CMK (cell line): ENCODE measurements at places on chromosomes 2 and 18.

GRCh38 chr2:20648206-20648605, 2.7 kb downstream of the HS1BP3 start:
- DNase-seq = no peak

DNA sequence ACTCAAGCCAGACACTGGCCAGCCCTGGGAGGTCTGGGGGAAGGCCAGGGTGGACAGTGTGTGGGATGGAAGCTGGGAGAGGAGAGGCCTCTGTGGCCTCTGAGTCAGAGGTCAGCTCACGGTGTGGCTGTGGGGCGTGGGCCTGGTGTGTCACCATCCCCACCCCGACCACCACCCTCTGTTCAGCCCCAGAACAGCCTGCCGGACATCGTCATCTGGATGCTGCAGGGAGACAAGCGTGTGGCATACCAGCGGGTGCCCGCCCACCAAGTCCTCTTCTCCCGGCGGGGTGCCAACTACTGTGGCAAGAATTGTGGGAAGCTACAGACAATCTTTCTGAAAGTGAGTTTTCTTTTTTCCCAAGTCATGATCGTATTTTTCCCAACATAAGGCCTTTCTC, 110.5 kb downstream of the DYSF start:
- DNase-seq = no peak

GRCh38 chr2:105771836-105772235, 27.1 kb downstream of the NCK2 start:
- DNase-seq = no peak

- no peak for DNase-seq
These were observed 118.4 kb downstream of the MEIS1 start for GRCh38 chr2:66553370-66553769.

DNA sequence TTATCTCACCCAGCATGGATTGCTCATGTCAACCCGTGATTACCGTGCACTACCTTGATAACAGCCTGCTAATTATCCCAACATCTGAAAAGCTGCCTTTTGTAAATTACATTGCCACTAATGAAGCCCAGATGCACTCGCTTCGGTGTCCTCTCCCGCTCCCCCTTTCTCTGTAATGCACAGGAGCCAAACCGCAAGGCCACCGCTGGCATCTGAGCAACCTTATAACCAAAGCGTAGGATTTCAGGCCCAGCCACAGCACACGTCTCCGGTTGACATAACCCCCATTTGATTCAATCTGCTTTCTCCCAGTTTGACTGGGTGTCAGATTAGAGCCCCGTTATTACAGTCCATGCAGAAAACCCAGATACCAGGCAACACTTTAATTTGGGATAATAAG, 341.2 kb downstream of the ALK start:
- no peak for DNase-seq

DNA sequence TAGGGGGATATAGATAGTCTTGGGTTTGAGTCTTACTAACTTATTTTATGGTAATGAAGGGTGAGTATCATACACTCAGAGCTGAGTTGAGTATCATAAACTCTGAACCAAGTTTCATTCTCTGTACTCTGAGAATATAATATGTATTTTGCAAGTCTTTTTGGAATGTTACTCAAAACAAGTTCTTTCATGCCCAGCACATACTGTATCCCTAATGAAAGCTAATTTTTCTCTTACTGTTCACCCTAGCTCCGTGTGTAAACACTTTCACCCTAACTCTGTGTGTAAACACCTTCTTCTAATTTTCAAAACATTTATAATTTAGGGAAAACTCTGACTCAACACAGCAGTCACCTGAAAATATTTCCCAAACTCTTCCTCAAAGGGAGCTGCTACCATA, 29.7 kb upstream of the CHST9 start:
- DNase-seq = no peak

DNA sequence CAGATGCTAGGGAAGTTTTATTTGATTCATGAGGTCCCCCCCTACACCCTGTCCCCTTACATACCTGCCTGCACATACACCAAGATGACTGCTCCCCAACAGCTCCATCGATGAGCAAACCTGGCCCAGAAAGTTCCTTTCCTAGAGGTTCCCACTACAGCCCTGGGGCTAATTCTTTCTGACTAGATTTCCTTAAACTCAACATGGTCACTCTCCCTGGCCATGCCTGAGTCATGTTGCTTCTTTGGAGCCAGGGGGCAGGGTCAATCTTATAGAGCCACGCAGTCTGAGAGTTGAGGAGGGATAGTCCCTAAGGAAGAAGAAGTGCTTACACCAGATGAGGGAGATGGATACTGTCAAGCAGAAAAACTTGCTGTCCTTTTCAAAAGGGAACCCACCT, 67.7 kb upstream of the GLI2 start:
- no peak for DNase-seq

GRCh38 chr18:41444943-41445342, 510.1 kb upstream of the PIK3C3 start:
- DNase-seq = no peak

- DNase-seq = no peak
These were observed 30.9 kb upstream of the KCNE4 start for GRCh38 chr2:223020971-223021675.

- no peak for DNase-seq
These were observed 62.1 kb downstream of the PRKCE start for GRCh38 chr2:45713591-45713990.

DNA sequence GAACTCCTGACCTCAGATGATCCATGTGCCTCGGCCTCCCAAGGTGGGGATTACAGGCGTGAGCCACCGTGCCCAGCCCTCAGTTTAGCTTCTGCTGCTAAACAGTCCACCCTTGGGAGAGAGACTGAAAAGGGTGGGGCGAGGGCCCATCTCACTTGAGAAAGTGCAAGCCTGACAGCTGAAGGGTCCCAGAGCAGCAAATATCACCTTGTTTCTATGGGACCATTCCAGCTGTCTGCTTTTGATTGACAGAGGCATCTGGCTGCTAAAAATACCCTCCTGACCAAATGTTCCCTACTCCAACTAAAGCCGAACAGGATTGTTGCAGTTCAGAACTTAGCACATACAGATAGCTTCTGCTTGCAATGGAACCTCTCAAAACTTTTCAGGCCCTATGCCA, 436 bp upstream of the SMYD1 start:
- DNase-seq = no peak

GRCh38 chr2:159091976-159092375, 123.5 kb downstream of the TANC1 start:
- DNase-seq = no peak

GRCh38 chr2:15681089-15681885, 89.6 kb downstream of the DDX1 start:
- DNase-seq = no peak

- no peak for DNase-seq
These were observed 47.7 kb upstream of the SMAD2 start for GRCh38 chr18:47978141-47978540.

- DNase-seq = no peak
These were observed 139.5 kb downstream of the LRRC30 start for GRCh38 chr18:7370375-7370774.

DNA sequence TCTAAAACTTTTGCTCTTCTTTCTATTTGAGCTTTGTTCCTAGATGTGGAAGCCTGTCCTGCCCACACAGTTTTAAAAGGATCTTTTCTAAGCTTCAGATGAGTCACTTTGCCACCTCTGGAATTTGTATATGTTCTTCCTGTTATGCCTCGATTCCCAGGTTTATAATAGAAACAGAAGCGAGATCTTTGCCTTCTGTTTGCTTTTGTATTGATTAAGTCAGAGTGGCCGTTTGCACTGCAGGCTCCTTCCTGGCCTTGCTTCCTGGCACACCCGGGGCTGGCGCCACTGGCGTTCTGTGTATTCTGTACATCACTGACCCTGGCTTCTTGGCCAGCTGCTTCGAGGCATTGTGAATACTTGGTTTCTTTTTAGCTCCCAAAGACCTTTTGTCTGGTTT, 91.8 kb downstream of the MTCL1 start:
- DNase-seq = no peak

DNA sequence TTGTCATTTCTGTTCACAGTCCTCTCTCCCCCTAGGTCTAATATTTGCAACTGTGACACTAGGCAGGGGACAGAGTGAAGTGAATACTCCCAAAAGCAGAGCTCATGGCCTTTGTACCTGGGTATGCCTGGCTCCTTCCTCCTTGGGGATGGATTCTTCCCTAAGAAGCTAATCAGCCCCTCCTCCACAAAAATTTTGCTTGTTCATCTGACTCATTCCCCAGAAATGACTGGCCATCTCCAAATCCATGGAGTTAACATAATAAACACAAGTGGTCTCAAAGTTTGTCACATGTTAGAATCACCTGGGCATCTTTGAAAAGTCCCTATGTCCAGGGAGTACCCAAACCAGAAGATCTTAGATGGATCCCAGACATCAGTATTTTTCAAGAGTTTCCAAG, 65.3 kb downstream of the SUCLG1 start:
- DNase-seq = no peak

GRCh38 chr2:237572742-237573101, 6.3 kb downstream of the PRLH start:
- no peak for DNase-seq

GRCh38 chr18:32899819-32900218, 127.0 kb upstream of the KLHL14 start:
- DNase-seq = no peak

DNA sequence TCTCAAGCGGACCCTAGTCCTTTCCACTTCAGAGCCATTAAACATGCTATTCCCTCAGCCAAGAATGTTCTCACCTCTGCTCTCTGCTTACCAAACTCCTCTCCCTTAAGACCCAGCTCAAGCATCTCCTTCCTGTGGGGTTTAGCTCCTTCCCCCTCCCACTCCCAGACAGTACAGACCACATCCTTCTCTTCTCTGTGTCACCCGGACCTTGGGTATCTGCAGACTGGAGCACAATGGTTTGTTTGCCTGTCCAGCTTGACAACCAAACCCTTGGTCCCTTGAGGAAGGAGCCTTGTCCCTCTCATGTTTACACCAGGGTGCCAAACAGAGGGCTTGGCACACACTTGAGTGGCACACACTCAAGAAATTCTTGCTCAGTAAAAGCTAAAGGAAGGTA, 4.1 kb upstream of the CD8A start:
- no peak for DNase-seq

DNA sequence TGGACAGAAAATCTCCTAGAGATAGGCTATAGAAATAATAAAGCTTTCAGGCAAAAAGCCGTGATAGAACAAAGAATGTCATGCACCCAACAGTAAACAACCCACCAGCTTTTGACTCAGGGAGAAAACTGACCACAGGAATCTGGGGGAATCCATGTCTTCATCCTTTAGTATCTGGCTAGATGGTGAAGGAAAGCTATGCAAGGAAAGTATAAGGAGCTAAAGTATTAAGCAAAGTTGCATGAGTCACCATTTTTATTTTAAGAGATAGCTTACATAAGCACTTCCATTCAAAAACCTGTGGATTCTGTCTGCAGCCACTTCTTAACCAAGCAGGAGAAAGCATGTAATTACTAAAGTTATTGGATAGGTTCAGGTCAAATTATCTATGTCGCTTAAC, 363.8 kb downstream of the LRP1B start:
- no peak for DNase-seq

DNA sequence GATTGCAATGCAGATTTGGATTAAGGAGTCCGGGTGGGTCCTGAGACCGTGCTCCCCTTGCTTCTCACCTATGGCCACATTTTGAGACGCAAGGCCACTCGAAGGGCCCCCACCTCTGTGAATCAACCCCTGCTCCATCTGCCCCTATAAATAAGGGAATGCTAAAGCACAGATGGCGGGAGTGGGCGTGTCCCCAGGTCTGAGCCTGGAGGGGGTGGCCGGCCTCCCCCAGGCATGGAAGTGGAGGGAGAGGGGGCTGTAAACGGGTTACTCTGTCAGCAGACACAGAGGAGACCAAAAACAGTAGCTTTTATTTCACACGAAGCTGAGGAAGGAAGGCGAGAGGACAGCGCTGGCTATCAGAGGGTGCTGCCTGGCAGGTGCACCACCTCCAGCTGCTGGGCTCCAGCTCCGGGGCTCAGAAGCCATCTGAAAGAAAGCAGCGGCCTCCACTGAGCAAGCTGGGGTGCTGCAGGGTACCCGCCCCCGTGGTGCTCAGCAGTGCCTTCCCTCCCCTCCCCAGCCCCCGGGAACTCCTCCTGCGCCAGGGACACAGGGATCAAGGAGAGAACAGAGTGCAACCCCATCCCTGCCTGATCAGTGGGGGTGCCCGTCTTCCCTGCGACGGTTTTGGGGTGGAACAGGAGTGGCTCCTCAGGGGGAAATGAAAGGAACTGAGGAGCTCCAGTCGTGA, 56.7 kb upstream of the RAB6C start:
- no peak for DNase-seq

DNA sequence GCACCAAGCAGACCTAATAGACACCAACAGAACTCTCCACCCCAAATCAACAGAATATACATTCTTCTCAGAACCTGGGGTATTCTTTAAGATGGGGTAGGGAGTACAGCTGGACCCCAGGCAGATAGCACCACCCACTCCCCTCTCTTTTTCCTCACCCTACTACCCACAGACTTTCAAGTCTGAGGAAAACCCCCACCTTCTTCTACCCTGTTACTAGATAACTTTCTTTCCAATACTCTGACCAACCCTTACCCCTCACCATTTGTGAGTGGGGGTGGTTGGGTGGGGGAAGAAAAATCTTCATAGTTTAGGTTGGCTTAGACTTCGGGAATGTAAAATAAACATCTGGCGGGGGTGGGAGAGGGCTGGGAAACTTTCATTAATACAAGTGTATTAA, 20.3 kb upstream of the ZBTB14 start:
- DNase-seq = no peak

GRCh38 chr2:165576409-165577154, 107.1 kb downstream of the CSRNP3 start:
- DNase-seq = no peak

GRCh38 chr2:110848519-110849030, 116.2 kb downstream of the ACOXL start:
- no peak for DNase-seq

- no peak for DNase-seq
These were observed 141.2 kb downstream of the IKZF2 start for GRCh38 chr2:213010106-213010779.

- peak; percentile 83 for DNase-seq
These were observed 60.8 kb downstream of the LIMS1 start for GRCh38 chr2:108594982-108595464.

DNA sequence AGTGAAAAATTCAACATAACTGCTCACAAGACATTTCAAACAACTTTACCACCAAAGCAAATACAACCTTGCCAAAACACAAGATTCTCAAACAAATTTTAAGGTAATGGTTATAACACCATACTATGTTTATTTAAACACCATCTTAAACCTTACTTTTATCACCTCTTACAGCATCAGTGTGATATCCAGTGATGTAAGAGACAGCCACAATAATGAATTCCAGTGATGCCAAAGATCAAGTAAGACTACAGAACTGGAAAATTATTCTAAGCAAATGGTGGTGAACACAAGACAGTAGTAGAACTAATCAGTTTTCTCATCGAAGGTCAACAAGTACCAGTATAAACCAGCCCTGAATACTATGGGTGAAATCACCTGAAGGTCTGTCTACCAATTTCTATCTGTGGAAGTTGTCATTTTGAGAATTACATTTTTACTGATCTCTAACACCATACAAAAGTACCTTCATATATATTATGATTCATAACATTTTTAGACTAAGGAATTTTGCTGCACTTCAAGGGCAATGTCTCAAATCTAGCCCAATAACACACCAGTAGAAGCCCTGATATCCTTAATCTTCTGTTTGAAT, 146.2 kb downstream of the RBMS1 start:
- no peak for DNase-seq

- DNase-seq = no peak
These were observed 12.6 kb downstream of the KLHL23 start for GRCh38 chr2:169746240-169746639.

GRCh38 chr2:42025151-42025582, 22.7 kb upstream of the PKDCC start:
- no peak for DNase-seq
